ENCODE measurements at places on chromosomes 1 and 21.

GRCh38 chr1:215543806-215544205, 23.3 kb upstream of the KCTD3 start:
- no peak for DNase-seq

DNA sequence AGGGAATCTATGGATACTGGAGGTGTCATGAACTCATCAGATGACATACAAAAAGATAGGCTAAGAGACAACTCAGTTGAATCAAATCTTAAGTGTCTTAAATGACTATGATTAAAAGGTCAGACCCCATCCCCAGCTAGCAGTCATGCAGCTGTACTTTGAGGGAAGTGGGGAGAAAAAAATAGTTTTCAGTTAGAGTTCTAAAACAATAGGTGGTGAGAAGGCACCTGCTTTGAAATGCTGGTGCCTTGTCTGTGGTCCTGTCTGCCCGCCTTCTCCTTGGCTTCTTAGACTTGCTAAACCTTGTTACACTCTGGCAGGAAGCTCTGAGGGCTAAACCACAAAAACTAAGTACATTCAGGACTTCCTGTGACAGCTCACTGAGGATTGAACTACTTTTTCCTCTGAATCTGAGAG, 15.3 kb downstream of the CD2 start:
- DNase-seq = no peak

- DNase-seq = peak; percentile 90
Observed at GRCh38 chr1:197915862-197916499, 1.2 kb upstream of the LHX9 start.

- DNase-seq = no peak
Observed at GRCh38 chr1:246074421-246074820, 432.7 kb downstream of the SMYD3 start.

GRCh38 chr1:103788377-103788776, 38.7 kb downstream of the AMY1C start:
- peak; percentile 75 for DNase-seq

- no peak for DNase-seq
Observed at GRCh38 chr1:51218570-51218969, 17.5 kb upstream of the RNF11 start.

GRCh38 chr1:42757892-42758275, 8.9 kb downstream of the P3H1 start:
- no peak for DNase-seq

DNA sequence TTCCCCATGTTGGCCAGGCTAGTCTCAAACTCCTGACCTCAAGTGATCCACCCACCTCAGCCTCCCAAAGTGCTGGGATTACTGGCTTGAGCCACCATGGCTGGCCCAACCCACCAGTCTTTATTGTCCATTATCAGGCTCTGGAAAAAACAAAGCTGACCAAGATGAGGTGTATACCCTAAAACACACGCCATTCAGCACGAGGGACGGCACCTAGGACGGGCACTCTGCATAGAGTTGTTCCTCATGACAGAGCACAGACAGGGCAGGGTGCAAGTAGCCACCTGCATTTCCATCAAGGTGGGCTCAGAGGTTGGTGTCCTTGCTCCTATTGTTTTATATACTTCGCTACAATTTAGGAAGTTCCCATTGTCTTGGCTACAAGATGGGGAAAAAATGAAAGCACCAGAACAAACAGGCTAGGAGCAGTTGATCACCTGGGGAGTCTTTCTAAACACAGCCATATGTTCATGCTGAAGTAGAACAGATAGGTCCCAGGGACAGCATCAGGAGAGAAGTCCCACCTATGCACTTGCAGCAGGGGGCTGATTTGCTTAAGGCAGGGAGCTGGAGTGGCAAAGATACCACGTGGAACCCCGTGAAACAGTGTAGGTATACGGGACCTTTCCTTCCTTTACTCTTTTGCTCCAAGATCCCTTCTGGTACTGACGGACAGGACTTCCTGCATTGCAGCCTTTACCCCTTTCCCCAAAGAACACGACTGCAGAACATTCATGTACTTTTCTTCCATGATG, 4.5 kb downstream of the KRTCAP2 start:
- DNase-seq = no peak

DNA sequence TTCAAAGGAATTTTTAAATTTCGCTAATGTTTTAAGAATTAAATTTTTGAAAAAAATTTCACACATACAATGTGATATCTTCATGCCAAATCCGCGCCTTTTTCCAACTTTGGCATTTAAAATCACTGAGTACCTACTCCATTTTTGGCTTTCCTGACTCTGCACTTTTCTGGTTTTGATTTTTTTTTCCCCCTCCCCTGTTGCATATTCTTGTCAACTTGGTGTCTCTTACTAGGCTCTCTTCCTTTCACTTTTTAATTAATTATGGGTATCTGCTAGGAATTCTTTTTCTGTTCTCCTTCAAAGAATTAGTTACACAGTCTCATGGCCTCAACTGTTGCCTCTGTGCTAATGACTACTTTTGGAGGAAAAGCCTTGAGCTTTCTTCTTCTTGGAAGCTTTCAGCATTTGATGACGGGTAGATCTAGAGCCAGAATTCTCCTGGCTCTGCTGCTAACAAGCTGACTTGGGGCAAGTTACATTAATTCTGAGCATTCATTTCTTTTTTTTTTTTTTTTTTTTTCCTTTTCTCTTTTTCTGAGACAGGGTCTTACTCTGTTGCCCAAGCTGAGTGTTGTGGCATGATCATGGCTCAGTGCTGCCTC, 1.8 kb downstream of the AGL start:
- no peak for DNase-seq

All from DMS53 (cell line).